ENCODE measurements at places on chromosomes 5 and 9. TPM values are rescaled to one million over a fixed set of nuclear protein-coding genes. Genes with fewer than 3 reads are reported as not detected.

- no peaks in the 10 kb centered on the region for H3K27me3 ChIP-seq
- no peak overlapping the region for H3K4me3 ChIP-seq
- H3K36me3 ChIP-seq, result no peaks in the 10 kb centered on the region
- H3K4me1 ChIP-seq, result peaks cover 2% of the 10 kb centered on the region
- no peak for DNase-seq
- H3K27ac ChIP-seq, result no peak overlapping the region
Observed at GRCh38 chr5:139694556-139695177, 46.5 kb downstream of the CXXC5 start.

DNA sequence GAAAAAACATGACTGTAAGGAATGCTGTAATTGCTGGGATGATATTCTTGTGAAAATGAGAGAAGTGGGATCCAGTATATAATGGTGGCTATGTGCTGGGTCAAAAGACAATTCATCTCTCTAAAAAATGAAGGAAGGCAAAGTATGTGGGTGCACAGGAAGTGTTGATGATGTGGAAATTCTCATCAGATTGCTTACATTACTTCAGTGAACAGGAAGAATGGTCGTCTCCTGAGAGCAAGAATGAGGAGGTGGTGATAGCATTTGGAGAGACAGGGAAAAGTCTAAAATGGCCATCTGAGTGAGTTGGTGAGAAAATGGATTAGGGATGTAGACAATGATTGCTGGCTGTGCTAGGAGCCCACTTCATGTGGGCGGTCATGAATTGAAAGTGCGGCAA, 253.5 kb upstream of the NREP start:
- H3K4me1 ChIP-seq, result peaks cover 12% of the 10 kb centered on the region
- no peaks in the 10 kb centered on the region for H3K36me3 ChIP-seq
- no peak for DNase-seq
- H3K4me3 ChIP-seq, result no peak overlapping the region
- no peak overlapping the region for H3K27ac ChIP-seq

DNA sequence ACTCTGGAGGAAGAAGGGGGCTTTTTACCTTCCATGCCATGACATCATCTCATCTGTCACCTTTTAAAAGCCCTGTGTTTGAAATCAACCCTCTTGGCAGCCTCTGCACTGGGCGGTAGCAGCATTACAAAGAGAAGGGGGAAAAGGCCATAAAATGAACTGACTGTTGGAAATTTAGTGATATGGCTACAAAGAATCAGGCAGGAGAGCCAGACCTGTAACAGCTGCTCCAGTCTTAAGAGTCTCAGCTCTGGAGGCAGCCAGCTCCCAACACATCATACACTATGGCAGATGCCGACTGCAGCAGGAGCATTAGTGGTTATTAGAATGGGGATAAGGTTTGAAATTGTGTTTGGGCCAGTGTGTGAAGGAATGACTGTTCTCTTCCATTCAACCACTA, 257.5 kb downstream of the DMAC1 start:
- no peak overlapping the region for H3K4me3 ChIP-seq
- no peak overlapping the region for H3K27ac ChIP-seq
- H3K4me1 ChIP-seq, result no peaks in the 10 kb centered on the region
- H3K36me3 ChIP-seq, result no peaks in the 10 kb centered on the region
- no peak for DNase-seq

GRCh38 chr5:53871775-53872174, 311.3 kb downstream of the NDUFS4 start:
- H3K27ac ChIP-seq, result no peak overlapping the region
- no peaks in the 10 kb centered on the region for H3K4me1 ChIP-seq
- H3K4me3 ChIP-seq, result no peak overlapping the region
- H3K36me3 ChIP-seq, result no peaks in the 10 kb centered on the region
- DNase-seq, result no peak
- no peaks in the 10 kb centered on the region for H3K27me3 ChIP-seq

- no peak for DNase-seq
- peaks cover 20% of the 10 kb centered on the region for H3K4me1 ChIP-seq
- H3K4me3 ChIP-seq, result no peak overlapping the region
- no peaks in the 10 kb centered on the region for H3K36me3 ChIP-seq
Observed at GRCh38 chr9:135476561-135477355, 2.8 kb upstream of the PPP1R26 start.

DNA sequence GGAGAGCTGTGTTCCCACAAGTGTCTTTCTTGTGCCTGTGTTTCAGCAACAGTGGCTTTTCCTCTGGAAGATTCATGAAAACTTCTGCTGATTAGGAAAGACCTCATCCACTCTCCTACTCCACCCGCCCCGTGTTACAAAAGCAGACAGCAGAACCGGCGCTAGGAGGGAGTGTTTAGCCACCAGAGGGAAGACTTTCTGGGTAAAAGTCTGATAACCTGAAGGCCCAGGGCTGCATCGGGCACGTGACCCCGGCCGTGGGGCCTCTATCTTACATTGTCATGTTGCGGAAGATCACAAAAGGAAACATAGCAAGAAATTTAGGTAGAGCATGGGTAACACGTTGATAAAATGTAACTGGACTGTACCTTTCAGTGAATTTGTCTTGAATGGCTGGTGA, 32.0 kb upstream of the DMRT2 start:
- no peaks in the 10 kb centered on the region for H3K36me3 ChIP-seq
- H3K27ac ChIP-seq, result no peak overlapping the region
- no peak overlapping the region for H3K4me3 ChIP-seq
- no peak for DNase-seq
- no peaks in the 10 kb centered on the region for H3K4me1 ChIP-seq

DNA sequence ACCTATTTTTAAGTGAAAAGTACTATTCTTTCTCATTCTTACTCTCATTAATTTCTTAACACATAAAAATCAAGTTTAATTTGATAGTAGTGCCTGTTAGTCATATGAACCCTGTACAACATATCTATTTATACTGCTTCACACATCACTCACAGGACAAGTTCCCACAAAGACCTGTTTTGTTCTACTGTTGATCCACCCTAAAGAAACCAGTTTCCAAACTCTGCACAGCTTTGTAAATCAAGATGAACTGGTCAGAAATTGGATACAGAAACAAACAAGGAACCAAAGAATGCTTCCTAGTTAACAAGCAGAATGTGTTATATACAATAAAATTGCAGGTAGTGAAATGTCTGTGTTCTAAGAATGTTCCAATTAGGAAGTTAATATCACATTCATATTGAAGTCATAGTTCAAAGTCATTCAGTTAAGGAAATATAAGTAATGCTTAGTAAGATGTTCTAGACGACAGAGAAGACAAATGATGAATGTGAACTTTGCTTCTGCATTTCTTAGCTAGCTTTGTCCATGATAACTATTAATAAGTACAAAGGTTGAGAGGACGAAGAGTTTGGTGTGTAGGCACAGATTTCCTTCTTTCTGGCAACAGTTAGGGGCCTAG, 33.4 kb downstream of the C9orf85 start:
- H3K4me3 ChIP-seq, result no peak overlapping the region
- H3K36me3 ChIP-seq, result peaks cover 6% of the 10 kb centered on the region
- H3K4me1 ChIP-seq, result no peaks in the 10 kb centered on the region
- DNase-seq, result no peak
- H3K27ac ChIP-seq, result no peak overlapping the region
- H3K27me3 ChIP-seq, result no peaks in the 10 kb centered on the region

GRCh38 chr5:133746834-133747233, 134.5 kb upstream of the FSTL4 start:
- H3K4me3 ChIP-seq, result no peak overlapping the region
- H3K4me1 ChIP-seq, result peaks cover 14% of the 10 kb centered on the region
- H3K27ac ChIP-seq, result no peak overlapping the region
- H3K36me3 ChIP-seq, result no peaks in the 10 kb centered on the region
- DNase-seq, result no peak

GRCh38 chr9:130885484-130886375, 10.9 kb downstream of the QRFP start:
- no peaks in the 10 kb centered on the region for H3K4me1 ChIP-seq
- DNase-seq, result no peak
- H3K36me3 ChIP-seq, result peaks cover 94% of the 10 kb centered on the region
- no peak overlapping the region for H3K27ac ChIP-seq
- no peak overlapping the region for H3K4me3 ChIP-seq

DNA sequence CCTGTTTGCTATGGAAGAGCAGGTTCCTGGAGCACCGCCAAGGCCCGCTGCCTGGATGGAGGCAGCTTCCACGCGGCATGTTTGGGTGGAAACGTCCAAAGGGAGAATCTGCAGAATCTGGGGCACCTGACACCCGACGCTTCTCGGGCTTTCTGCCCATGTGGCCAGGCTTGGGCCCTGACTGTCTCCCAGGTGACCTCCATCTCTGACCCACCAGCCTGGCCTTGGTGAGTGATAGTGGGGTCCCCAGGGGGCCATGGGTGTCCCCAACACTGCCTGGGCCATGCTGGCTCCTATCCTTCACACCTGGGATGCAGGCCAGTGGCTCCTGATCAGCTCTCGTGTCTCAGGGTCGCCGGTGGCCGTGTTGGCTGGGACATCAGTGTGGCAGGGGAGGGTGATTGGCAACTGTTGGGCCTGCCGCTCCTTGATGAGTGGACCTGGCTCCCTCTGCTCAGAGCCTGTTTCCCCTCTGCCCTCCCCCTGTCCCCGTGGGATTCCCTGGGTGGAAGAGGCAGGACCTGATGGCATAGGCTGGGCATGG, 34.0 kb downstream of the GLT6D1 start:
- no peaks in the 10 kb centered on the region for H3K4me1 ChIP-seq
- no peaks in the 10 kb centered on the region for H3K36me3 ChIP-seq
- H3K27me3 ChIP-seq, result no peaks in the 10 kb centered on the region
- H3K27ac ChIP-seq, result no peak overlapping the region
- H3K4me3 ChIP-seq, result no peak overlapping the region

GRCh38 chr9:119588874-119589744, 219.9 kb upstream of the BRINP1 start:
- no peak overlapping the region for H3K4me3 ChIP-seq
- DNase-seq, result no peak
- no peaks in the 10 kb centered on the region for H3K27me3 ChIP-seq

DNA sequence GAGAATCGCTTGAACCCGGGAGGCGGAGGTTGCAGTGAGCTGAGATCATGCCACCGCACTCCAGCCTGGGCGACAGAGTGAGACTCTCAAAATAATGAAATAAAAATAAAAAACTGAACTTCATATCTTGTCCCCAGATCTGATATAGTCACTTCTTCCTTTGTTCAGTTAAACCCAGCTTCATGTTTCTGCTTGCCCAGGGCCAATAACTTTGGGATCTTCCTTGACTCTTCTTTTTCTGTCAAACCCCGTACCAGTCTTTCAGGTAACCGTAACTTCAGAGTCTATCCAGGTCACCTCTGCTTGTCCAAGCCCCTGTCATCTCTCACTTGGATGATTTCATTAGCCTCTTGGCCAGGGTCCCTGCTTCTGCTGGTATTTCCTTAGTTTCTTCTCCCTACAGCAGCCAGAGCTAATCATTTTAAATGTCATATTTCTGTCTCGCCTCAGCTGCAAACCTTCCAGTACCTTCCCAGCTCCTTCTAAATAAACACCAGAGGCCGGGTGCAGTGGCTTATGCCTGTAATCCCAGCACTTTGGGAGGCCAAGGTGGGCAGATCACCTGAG, 19.7 kb upstream of the ABL1 start:
- DNase-seq, result no peak
- no peaks in the 10 kb centered on the region for H3K36me3 ChIP-seq
- H3K4me3 ChIP-seq, result no peak overlapping the region
- no peaks in the 10 kb centered on the region for H3K27me3 ChIP-seq

DNA sequence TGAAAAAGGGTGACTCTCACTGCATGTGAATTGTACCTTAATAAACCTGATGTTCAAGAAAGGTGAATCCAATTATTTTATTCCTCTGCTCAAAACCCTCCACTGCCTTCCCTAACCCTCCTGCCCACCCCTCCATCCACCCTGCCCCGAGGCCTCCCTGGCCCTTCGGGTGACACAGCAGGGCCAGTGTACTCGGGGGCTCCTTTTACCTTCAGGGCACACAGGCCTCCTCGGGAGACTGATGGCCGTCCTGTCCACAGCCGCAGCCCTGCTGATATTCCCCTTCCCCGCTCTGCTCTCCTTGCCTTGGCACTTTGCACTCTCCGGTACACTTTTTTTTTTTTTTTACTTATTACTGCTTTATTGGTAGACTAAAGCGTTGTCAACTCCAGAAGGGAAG, 234.0 kb downstream of the CACNA1B start:
- no peak overlapping the region for H3K4me3 ChIP-seq
- no peak overlapping the region for H3K27ac ChIP-seq
- DNase-seq, result no peak
- H3K27me3 ChIP-seq, result no peaks in the 10 kb centered on the region

GRCh38 chr9:96150324-96151227, 151.4 kb downstream of the HSD17B3 start:
- H3K36me3 ChIP-seq, result no peaks in the 10 kb centered on the region
- DNase-seq, result no peak
- H3K27me3 ChIP-seq, result no peaks in the 10 kb centered on the region
- no peak overlapping the region for H3K4me3 ChIP-seq
- no peaks in the 10 kb centered on the region for H3K4me1 ChIP-seq

GRCh38 chr5:133140311-133140710, 88.5 kb downstream of the HSPA4 start:
- H3K4me1 ChIP-seq, result no peaks in the 10 kb centered on the region
- H3K27ac ChIP-seq, result no peak overlapping the region
- H3K4me3 ChIP-seq, result no peak overlapping the region
- DNase-seq, result no peak

DNA sequence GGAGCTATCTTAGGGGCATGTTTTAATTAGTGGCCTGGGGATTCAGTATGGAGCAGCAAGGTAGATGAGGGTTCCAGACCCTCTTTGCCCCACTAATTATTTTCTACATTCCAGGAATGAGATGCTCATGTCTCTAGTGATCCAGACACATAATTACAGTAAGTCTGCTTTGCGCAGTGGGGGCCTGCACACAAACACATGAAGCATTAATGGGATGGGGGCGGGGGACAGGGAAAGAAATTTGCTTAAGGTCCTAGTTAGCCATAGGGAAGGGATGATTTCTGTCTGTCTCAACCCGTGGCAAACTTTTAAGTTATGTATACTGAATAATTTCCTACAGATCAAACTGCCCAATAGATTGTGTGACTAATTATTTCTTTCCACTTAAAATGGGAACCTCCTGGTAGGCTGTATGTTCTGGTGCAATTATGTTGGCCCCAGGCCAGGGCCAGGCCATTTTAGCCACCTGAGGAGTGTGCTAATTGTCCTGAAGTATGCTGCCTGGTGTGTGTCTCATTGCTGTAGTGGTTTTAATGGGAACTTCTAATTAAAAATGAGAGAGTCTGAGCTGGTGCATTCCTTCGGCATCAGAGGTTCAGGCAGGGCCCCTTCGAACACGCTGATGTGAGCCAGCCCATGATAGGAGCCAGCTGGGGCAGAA, 134.4 kb downstream of the PTTG1 start:
- no peaks in the 10 kb centered on the region for H3K27me3 ChIP-seq
- no peak overlapping the region for H3K27ac ChIP-seq
- H3K36me3 ChIP-seq, result no peaks in the 10 kb centered on the region
- no peaks in the 10 kb centered on the region for H3K4me1 ChIP-seq

DNA sequence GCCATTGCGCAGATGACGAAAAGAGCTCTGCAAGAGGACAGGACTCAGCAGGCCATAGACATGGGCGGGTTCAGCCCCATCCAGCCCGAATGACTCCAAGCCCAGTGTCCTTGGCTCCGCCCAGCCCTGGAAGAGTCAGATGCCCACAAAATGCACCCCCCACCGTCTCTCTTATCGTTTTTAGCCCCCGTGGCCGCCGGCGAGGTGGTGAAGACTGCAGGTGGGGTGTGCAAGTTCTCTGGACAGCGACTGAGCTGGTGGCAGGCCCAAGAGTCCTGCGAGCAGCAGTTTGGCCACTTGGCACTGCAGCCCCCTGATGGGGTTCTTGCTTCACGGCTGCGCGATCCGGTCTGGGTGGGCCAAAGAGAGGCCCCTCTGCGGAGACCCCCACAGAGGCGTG, 2.1 kb downstream of the ADGRD2 start:
- no peak for DNase-seq
- H3K36me3 ChIP-seq, result no peaks in the 10 kb centered on the region
- H3K27me3 ChIP-seq, result peaks cover 18% of the 10 kb centered on the region

The PSMD5 gene
- 12.8 TPM for total RNA-seq

The KIF4B gene
- not detected for total RNA-seq

The BNIP1 gene
- 11.6 TPM for total RNA-seq

The PLPP7 gene
- total RNA-seq, result 216 TPM

The ARHGEF28 gene
- total RNA-seq, result 2.9 TPM

The NELFB gene
- total RNA-seq, result 30.0 TPM

The AIF1L gene
- total RNA-seq, result 27.3 TPM
